ENCODE measurements at places on chromosomes 5 and 9.

- DNase-seq, result no peak
Observed at GRCh38 chr9:70569070-70569772, 154.8 kb upstream of the KLF9 start.

- no peak for DNase-seq
Observed at GRCh38 chr5:76385540-76385939, 17.5 kb upstream of the IQGAP2 start.

DNA sequence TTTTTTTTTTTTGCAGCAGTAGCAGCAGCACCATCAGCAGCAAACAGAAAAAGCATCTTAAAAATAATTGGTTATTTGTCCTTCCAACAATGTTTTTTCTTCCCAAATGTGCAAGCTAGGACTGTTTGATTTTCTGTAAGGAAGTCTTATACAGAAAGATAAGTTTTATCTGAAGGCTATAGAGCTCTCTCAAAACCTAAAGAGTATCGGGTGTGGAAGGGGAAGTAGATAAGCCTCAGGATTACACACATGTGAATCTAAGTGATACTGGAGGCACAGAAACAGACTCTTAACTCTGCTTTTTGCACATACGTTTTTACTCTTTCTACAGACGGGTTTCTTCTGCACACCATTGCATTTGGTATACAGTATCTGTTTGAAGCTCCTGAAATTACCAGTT lies 184.4 kb upstream of the FTMT start:
- no peak for DNase-seq

DNA sequence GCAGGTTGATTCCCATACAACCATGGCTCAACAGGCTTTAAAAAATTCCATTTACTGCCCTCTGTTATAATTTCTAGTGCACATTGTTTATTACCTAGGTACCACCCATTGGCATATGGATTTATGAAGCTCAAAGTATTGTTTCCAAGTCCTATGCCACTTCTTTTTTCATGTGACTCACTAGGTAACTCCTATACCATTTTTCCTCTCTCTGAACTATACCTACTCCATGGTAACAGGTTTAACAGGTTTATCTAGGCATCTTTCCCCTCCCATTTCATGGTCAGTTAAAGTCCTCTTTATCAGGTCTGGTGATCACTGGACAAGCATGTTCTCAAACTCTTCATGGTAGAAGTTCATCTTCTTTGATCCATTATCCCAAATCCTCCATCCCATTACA lies 49.6 kb upstream of the ABCA1 start:
- DNase-seq, result no peak
